ENCODE measurements at places on chromosomes 4 and X.

- no peak for DNase-seq
Observed at GRCh38 chrX:99398545-99398944, 1011.5 kb downstream of the PCDH19 start.

DNA sequence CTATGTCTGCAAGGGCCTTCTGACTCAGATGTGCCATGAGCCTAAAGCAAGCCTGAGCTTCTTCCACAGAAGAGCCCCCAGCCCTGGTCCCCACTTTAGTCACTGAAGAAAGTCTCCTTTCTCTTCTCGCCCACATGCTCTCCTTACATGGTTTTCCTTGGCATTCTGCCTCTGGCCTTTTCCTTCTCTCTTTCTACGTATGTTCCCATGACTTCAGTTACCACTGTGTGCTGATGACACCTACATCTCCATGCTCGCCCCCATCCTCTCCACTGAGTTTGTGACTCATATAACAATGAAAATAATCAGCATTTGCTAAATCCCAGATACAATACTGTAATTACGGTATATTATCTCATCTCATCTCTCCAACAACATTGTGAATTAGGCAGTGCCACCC is 149.3 kb downstream of the AMMECR1 start:
- DNase-seq, result no peak

DNA sequence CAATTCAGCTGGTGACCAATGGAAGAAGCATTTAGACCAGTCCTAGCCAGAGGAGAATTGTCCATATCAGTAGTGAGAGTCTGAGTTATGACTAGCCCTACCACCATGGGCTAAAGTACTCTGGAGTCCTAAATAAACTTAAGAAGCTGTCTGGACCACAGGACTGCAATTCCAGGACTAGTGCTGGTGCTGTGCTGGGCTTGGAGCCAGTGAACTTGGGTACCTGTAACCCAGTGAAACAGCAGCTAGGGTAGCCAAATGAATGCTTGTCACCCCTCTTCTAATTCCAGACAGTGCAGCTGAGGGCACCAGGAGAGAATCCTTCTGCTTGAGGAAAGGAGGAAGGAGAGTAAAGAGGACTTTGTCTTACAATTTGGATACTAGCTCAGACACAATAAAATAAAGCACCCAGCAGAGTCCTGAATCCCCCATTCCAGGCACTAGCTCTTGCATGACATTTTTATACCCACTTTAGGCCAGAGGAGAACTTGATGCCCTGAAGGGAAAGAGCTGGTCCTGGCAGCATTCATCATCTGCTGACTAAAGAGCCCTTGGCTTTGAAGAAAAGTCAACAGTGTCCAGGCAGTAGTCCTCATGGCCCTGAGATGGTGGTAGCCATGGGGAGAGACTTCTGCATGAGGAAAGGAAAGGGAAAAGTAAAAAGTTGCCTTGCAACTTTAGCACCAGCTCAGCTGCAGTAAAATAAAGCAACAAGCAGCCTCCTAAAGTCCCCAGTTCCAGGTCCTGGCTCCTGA is 2675.7 kb downstream of the PCDH7 start:
- no peak for DNase-seq

GRCh38 chr4:145301386-145302080 is 121.1 kb upstream of the OTUD4 start:
- DNase-seq, result no peak

DNA sequence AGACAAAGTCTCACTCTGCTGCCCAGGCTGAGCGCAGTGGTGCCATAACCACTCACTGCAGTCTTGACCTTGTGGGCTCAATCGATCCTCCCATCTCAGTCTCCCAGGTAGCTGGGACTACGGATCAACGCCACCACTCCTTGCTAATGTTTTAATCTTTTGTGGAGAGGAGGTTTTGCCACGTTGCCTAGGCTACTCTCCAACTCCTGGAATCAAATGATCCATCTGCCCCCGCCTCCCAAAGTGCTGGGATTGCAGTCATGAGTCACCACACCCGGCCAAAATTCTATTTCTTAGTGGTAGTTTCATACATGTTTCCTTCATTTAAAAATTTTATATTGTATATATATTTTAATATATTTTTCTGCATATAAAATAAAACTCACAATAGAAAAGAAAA is 125.8 kb upstream of the CLNK start:
- DNase-seq, result no peak

- DNase-seq, result no peak
Observed at GRCh38 chr4:109319684-109320083, 17.2 kb upstream of the COL25A1 start.

DNA sequence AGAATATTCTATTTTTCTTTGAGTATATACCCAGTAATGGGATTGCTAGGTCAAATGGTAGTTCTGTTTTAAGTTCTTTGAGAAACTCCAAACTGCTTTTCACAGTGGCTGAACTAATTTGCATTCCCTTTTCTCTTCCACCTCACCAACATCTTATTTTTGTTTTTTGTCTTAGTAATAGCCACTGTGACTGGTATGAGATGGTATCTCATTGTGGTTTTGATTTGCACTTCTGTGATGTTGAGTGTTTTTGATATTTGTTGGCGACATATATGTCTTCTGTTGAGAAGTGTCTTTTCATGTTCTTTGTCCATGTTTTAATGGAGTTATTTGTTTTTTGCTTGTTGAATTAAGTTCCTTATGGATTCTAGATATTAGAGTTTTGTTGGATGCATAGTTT is 24.4 kb downstream of the AIMP1 start:
- DNase-seq, result no peak

DNA sequence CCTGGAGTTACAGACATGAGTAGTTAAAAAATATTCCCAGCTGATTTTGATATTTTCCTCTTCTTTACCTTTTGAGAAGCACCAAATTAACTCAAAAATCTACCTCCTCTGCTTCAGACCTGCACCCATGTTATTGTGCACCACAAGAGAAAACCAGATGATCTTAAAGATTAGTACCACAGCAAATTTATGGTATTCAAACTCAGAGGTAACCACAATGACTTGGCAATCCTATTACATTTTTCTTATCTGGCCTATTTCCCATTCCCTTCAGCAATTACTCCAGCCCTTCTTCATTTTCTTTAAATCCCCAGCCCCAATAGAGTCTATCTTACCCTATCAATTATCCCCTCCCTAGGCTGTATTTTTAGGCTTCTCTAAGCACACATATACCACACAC is 535.1 kb downstream of the FAT4 start:
- no peak for DNase-seq

DNA sequence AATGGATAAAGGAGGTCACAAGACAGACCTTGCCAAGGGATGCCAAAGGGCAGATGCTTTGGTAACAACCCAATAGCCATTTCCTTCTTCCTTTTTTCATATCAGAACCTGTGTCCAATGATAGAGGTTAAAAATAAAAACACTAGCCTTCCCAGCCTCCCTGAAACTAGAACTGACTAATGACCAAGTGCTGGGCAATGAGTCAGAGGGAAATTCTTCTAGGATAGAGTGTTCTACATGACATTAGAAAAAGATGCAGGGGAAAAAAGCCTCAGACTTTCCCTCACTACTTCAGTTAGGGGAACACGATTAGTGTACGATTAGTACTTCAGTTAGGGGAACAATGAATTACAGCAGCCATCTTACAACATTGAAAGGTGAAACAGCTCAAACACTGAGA is 29.3 kb upstream of the FAM47C start:
- no peak for DNase-seq

DNA sequence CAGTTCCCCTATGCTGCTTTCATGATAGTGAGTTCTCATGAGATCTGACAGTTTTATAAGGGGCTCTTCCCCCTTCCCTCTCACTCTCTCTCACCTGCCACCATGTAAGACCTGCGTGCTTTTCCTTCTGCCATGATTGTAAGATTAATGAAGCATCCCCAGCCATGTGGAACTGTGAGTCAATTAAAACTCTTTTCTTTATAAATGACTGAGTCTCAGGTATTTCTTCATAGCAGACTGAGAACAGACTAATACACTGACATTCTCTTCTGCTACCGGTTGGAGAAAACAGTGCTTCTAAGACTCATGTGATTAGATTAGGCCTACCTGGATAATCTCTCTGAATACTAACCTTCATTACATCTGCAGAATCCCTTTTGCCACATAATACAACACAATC is 45.4 kb upstream of the TRPC5OS start:
- no peak for DNase-seq

DNA sequence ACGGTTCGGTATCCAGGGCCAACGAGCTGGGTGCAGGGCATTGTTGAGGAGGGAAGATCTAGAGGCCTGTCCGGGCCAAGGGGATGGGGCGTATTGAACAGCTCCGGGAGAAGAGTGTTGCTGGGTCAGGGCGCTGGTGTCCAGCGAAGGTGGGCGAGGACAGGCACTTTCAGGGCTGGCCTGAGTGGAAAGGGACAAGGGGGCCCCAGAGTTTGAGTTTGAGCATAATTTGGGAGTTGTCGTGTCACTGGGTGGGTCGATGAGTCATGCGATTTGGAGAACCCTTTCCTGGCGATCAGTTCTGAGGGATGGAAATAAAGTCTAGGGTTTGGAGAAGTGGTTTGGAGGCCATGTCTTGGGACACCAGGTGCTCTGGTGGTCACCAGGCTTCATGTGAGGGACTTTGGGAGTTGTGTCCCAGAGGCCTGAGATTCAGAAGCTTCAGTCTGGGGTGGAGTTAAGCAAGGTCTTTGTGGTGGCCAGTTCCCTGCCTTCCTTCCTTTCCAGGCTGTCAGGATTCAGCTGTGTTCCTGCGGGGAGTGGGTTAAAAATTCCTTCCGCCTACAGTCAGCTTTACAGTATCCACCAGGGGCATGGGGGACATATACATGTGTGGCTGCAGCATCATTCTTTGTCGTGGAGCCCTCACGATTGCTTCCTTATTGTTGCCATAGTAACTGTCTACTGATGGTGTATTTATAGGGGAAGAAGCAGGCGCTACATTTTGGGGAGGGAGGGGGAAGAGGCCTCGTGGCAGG is 504 bp downstream of the PRRG3 start:
- DNase-seq, result no peak

- DNase-seq, result no peak
Observed at GRCh38 chr4:103773691-103774231, 54.0 kb upstream of the TACR3 start.

GRCh38 chrX:129932821-129933321 is 26.9 kb downstream of the UTP14A start:
- DNase-seq, result no peak

GRCh38 chr4:189084671-189085070 is 856.0 kb upstream of the FRG1 start:
- no peak for DNase-seq

- DNase-seq, result no peak
Observed at GRCh38 chr4:69760455-69760854, at the start of gene SULT1B1. SULT1B1 (minus strand) TSS chr4:69760620; CDS start chr4:69755217, 5,403 bp downstream.

DNA sequence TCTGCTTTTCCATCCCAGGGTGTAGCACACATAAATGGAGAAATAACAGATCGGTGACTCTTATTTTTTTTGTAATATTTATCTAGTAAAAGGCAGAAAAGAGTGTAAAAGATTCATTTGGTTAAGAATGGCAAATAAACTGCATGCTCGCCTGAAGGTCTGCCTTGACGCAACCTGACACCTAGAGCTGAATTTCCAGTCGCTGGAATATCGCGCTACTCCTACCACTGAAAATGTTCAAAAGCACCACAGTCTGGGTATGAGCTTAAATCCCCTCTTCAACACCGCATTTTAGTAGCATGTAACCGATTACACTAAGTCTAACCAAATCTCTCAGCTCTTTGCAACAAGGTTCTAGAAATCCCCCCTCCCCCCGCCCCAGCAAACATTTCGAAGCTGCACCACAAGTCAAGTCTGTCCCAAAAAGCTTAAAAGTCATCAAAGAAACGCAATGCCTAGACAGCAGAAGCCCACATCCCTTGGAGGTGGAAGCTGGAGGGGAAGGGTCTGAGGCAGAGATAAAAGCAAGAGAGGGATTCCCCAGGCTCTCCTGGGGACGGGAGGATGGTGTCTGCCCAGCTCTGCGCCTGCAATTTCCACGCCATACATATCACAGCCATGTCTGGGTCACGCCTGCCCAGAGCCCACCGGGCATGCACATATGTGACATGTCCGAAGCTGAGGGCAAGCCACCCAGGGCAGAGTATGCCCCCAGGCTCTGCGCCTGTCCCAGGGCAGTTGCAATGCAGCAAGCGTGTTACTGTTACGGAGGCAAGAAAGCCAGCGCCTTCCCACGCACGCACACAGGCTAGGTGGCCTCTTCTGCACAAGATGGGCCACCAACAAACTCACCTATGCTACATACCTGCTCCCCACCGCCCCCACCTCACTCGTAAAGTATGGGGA is 1.4 kb downstream of the FGF13 start:
- no peak for DNase-seq

DNA sequence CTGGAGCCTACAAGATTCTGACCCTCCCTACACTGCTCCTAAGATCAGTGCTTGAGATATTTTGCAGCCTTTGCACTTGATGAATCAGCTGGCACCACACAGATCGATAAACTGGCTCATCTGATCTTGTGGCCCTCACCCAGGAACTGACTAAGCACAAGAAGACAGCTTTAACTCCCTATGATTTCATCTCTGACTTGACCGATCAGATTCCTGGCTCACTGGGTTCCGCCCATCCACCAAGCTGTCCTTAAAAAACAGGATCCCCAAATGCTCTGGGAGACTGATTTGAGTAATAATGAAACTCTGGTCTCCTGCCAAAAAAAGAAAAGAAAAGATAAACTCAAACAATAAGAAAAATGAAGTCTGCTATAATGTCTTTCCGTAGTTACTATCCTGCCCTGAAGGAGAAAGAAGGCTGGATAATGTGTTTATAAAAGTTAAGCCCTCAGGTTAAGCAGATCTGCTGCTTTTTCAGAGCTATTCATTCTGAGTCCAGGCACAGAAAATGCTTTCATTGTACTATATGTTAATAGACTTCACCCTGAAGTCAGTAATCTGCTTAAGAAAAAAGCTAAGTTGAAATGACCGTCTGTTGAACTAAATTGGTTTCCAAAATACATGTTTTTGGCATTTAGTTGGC is 795.2 kb downstream of the TRIML1 start:
- DNase-seq, result no peak

GRCh38 chr4:181960384-181960783 is 282.8 kb upstream of the TENM3 start:
- no peak for DNase-seq

GRCh38 chrX:24607616-24608015 is 39.5 kb downstream of the PCYT1B start:
- no peak for DNase-seq

DNA sequence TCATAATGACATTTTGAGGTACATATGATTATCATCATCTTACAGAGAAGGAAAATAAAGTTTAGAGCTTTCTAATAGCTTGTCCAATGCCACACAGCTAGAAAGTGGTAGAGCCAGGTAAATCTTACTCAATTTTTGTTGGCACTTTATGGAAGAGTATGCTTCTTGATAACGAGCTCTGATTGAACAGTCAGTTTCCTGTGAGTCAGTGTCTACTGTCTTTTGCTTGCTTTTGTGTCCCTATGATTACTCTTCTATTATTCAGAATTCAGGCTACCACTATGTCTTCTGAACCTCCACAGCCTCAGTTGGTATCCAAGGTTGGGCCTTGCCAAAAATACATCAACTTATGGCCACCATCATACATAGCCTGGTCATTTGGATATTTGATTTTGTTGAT is 2.6 kb downstream of the FAAH2 start:
- no peak for DNase-seq

DNA sequence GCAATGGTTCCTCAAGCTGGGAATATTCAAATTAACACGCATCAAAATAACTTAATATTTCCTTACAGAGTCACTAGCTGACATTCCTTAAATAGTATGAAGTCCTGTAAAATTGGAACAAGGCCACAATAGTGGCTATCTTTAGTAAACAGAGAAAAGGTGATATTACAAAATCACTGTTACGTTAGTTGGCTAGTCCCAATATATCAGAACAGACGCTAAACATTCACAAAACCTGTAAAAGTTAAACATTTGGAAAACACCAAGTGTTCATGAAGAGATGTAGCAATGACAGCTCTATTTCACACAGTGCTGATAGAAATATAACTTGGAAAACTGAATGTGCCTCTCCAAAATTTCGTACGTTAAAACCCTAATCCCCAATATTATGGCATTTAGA is 61.0 kb upstream of the FAM47C start:
- no peak for DNase-seq

Measured in activated naive CD8-positive, alpha-beta T cell treated with anti-CD3 and anti-CD28 coated beads, Interleukin-2, amount 50 U/mL, for 16 hours (primary cell).